ENCODE measurements at places on chromosomes 11 and 22.

- DNase-seq, result no peak
Observed at GRCh38 chr22:46959369-46959768, 196.9 kb downstream of the TBC1D22A start.

- DNase-seq, result no peak
Observed at GRCh38 chr22:19036523-19037273, 85.5 kb downstream of the DGCR2 start.

DNA sequence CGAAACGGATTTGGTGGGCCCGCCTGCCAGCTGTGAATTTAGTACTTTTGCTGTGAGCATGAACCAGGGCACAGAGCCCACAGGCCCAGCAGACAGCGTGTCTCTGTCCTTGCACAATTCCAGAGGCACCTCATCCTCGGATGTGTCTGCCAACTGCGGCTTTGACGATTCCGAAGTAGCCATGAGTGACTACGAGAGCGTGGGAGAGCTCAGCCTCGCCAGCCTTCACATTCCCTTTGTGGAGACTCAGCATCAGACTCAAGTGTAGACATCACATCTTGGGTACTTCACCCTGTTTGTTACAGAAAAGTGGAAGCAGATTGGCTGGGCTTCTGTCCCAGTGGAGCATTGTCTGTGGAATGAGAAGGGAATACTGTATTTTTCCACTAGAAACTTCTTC, 78.6 kb upstream of the MTNR1B start:
- no peak for DNase-seq

GRCh38 chr11:30666817-30667216, 80.7 kb upstream of the MPPED2 start:
- DNase-seq, result no peak

- DNase-seq, result peak; percentile 72
Observed at GRCh38 chr11:72831521-72832300, 17.5 kb downstream of the ATG16L2 start.

DNA sequence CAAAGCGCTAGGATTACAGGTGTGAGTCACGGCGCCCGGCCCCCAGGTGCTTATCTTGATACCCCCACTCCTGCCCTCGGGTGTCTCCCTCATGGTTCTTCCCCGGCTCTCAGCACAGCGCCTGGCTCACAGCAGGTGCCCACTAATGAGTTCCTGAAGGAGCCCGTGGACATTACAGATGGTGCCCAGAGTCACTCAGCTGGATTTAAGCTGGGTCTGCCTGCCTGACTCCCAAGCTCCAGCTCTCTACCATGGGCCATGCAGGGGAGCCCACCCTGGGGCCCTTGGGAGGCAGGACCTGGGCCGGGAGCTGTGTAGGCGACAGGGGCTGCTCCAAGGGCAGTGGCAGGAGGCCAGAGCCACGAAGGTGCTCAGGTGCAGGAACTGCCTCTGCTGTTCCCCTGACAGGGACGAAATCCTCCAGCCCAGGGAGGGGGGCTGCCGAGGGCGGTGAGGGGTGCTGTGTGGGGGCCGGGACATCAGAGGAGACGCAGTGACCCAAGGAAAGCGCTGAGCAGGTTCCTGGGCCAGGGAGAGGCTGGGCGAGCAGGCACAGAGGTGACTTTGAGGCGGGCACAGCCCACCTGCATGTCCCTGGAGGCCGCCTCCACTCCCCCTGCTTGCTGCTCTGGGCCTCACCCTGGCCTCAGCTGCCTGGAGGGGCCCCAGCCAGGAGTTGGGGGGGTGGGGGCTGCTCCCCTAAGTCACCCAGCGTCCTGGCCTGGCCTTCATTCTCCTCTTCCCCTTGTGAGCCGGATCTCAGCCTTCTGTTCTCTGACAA, 14.6 kb upstream of the FLRT1 start:
- DNase-seq, result no peak

- DNase-seq, result no peak
Observed at GRCh38 chr11:1812274-1812673, 22.5 kb upstream of the SYT8 start.

DNA sequence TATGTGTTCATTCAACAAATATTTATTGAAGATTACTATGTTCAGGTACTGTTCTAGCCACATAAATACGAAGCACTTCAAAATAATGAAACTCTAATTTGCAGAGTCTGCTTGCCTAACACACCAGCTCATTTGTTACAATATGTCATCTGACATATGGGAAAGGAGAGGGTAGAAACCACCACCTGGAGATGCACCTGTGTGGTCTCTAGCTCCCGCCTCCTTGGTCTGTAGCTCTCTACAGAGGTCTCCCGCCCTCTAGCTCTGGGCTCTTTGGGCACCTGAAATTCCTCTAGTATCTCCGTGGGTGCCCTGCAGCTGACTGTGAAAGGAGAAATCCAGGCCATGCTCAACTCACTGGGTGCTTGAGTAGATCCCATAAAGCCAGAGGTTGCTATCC, 51.4 kb upstream of the DBX1 start:
- DNase-seq, result no peak

DNA sequence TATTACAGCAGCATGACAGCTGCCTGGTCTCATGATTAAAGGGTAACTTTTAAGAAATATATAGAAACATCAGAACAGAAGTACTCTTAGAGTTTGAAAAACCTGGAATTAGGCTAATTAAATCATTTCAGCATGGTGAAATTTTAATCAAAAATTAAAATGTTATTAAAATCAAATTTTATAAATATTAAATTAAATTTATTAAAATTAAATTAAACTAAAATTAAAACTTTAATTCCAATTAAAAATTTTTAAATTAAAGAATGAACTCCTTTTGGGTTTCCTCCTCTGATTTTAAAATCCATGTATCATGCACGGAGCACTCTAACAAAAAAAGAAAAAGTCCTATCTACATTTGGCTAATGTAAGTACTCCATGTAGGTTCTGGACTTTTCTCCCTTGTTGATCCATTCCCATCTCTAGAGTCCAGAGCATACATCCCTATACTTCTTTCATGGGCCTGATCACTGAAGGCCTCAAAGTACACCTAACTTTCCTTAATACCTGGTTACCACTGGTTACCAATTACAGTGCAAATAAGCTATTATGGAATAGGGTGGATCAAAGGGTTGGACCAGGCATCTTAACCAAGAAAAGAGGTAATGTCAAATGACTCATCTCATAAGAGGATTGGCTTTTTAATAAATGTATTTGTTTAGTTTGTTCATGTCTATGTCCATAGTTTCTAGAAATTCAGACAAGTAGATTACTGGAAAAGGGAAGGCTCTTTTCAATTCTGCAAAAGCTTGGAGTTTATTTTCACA, 48.4 kb upstream of the MUC15 start:
- DNase-seq, result no peak

GRCh38 chr11:84628871-84629620, 998.1 kb downstream of the DLG2 start:
- DNase-seq, result no peak

DNA sequence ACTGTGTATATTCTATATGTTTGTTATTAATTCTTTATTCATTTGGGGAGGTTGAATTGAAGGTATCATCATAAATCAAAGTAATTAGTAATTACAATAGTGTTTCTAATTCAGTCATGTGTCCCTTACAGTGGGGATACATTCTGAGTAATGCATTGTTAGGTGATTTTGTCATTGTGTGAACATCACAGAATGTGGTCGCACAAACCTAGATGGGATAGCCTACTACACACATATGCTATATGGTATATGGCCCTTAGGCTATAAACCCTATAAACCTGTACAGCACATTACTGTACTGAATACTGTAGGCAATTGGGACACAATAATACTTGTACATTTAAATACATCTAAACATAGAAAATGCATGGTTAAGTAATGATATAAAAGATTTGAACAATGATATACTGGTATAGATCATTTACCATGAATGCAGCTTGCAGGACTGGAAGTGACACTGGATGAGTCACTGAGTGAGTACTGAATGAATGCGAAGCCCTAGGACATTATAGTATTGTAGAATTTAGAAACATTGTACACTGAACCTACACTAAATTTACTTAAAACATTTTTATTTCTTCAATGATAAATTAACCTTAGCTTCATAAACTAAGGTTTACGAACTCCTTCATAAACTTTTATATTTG, 936.2 kb upstream of the CHORDC1 start:
- no peak for DNase-seq

All from left colon (tissue), 2 donors.